ENCODE measurements at places on chromosomes 3 and 15. TPM values are rescaled to one million over a fixed set of nuclear protein-coding genes. Genes with fewer than 3 reads are reported as not detected.

CLPX gene
- total RNA-seq, result 60.9 TPM

SSUH2 gene
- 0.88 TPM for total RNA-seq

CDCP1 gene
- total RNA-seq, result 0.82 TPM

PLSCR2 gene
- not detected for total RNA-seq

MORC1 gene
- not detected for total RNA-seq

Data from heart right ventricle (tissue), 16 donors.